ENCODE measurements at places on chromosomes 12 and 14.

DNA sequence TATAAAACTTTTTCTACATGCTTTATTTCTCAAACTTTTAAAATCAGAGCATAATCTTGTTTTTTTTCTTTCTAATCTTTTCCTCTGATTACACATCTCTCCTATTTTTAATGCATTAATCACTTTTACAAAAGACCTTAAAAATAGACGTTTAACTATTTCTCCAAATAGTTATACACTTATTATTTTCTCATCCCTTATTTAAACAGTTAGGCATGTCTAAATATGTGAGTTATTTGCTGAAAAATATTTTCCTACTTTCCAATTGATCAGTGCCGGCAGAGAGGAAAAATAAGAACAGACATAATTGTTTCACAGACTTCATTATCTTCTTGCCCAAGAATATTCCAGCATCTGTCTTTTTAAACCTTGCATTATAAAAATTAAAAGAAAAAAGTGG lies 28.7 kb upstream of the RHOJ start:
- DNase-seq = no peak

GRCh38 chr12:14988035-14988434 lies 15.2 kb downstream of the PDE6H start:
- no peak for DNase-seq

GRCh38 chr12:51869931-51870330 lies 18.0 kb upstream of the ANKRD33 start:
- no peak for DNase-seq

DNA sequence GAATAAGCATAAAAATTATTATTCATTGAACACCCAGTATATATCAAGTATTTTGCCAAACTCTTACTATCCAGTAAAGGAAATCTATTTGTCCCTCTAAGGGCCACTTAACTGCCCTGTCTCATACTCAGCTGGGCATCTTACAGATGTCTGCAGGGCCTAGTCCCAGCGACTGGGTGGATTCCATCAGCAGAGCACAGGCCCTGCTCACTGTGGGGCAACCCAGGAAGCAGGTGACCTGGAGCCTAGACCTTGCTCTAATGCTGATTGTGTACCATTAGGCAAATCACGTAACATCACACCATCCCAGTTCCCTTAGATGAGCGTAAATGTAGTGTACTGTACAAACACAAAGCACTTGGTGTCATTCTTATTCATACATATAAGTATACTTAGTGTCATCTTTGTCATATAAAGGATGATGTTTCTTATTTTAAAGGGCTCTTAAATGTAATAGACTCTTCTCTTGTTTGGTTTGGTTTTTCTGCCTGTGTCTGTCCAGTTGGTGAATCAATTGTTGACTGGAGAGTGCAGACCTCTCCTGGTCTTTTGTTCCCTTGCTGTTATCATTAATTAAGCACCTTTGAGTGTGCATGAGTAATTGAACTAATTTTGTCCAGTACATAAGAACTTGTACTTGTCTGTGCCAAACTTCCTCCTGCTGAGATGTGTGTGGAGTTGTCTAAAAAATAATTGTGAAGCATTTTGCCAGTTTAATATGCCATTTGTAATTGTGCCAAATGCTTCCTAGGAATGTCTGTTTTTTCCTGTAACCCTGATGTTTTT lies 49.3 kb downstream of the RAB35 start:
- no peak for DNase-seq

GRCh38 chr14:87799400-87799799 lies 193.6 kb downstream of the GALC start:
- DNase-seq = no peak
